ENCODE measurements at places on chromosomes 5 and 9. TPM values are rescaled to one million over a fixed set of nuclear protein-coding genes. Genes with fewer than 3 reads are reported as not detected.

GRCh38 chr5:167207081-167207480 lies 1084.4 kb upstream of the WWC1 start:
- DNase-seq, result peak; percentile 69

DNA sequence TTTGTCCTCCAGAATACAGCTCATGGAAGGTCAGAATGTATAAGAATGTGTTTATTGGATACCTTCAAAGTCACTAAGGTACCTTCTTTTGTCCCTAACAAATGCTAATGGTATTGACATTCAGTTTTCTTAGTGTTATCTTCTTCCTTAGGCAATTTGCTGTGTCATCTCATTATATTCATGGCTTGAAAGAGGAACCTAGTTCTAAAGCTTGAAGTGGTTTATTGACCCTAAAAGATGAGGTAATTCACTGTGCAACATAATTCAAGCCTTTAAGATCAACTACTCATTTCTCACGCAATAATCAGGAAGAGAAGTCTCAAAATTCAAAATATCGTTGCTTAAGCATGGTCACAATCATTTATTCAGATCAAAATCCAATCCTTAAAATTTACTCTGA lies 342.7 kb upstream of the RIOK2 start:
- DNase-seq, result no peak

- no peak for DNase-seq
These were observed 82.4 kb downstream of the MARCHF3 start for GRCh38 chr5:126948011-126948355.

IFNE gene
- not detected for total RNA-seq

DNA sequence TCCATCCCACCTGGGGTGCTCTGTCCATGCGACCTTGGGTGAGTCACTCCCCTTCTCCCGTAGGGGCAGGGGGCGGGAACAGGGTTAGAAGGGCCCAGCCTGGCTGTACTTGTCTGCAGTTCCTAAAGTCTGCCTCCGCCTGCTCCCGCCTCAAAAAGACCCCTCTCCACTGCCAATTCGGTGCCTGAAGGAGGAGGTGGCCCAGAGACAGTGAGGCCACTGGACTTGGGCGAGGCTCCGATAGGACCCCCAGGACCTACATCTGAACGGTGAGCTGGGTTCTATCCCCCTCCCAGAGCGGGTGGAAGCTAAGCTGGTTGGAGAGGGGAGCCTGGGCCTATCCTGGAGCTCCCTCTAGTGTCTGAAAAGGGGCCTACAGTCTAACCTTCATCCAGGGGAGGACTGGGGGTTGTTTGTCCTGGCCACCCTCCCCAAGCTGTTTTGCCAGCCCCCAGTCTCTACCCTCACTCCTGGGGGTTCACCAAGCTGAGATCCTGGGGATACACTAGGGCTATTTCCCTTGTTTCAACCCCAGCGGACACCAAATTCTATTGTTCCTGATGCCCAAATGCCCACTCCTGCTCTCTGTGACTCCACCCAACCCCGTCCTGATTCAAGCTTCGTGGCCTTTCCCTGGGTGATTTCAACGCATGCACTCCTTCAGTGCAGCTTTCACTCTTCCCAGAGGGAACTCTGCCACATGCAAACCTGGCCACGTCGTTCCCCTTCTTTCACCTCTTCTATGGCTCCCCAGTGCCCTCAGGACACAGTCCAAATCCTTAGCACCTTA lies 6.1 kb upstream of the CRB2 start:
- no peak for DNase-seq

ADAMTS16 gene
- not detected for total RNA-seq

GRCh38 chr5:112407666-112408065 lies 11.4 kb downstream of the EPB41L4A start:
- DNase-seq, result no peak

- no peak for DNase-seq
These were observed 108.6 kb upstream of the ERCC6L2 start for GRCh38 chr9:95766906-95767305.

- DNase-seq, result no peak
These were observed 2.6 kb upstream of the CCL27 start for GRCh38 chr9:34665067-34665380.

PRSS3 gene
- total RNA-seq, result not detected

GRCh38 chr5:115939059-115939458 lies 23.2 kb upstream of the LVRN start:
- no peak for DNase-seq

TLR4 gene
- 14.9 TPM for total RNA-seq

DNA sequence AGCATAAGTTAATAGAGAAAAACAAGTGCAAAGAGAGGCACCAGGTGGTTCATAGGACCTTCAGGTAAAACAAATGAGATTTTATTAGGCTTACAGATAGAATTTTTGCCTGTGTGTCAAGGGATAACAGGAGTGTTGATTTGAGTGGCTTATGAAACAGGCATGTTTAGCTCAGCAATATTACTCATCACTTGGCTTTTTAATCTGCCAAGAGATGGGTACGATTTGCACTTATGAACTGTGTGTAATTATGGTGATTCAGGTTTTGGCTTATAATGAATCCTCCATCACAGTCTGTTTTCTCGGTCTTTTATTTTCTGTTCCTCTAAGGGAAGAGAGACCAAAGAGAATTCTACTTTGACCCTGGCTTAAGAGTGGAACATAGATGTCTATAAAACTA lies 199.3 kb downstream of the DMRTA1 start:
- DNase-seq, result no peak

PCDH12 gene
- total RNA-seq, result 6.2 TPM

DNA sequence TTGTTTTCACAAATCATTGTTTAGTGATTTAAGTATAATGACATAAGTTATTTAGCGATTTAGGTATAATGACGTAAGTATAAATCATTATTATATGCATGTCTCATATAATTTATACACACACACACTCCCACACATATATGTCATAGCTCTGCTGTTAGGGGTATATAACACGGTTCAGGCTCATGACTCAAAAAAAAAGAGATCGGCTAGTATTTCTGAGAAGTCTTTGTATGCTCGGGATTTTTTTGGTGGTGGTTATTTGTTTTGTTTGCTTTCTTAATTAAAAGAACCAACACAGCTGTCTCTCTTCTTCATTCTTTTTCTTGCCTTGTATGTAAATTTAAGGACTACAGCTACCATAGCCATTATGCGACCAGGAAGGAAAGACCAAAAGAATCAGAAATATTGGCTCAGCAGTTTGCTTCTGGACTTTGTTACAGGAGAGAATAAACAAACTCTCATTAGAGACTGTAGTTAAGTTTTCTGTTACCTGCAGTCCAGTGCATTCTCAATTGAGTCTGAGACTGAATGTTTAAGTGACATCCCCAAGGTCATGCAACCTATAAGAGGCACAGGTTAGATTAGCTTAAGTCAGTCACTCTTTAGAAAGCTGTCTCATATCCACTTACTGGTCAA lies 83.2 kb upstream of the NREP start:
- DNase-seq, result no peak

DNA sequence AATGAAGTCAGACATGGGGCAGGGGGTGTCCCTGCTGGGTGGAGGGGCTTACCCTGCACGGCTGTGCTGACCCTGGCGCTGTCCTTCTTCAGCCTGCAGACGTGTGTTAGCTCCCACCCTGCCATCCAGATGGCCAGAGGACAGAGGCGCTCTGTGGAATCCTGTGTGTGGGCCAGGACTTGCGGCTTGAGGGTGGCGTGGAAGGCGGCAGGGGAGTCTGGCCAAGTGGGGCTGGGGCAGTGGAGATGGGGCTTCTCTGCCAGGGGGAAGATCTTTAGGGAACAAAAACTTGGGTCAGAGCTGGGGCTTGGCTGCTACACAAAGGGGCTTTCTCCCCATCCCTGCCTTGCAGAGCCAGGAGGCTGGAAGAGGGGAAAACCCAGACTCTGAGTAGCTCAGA lies 46.5 kb upstream of the SYNPO start:
- no peak for DNase-seq

CSF1R gene
- 42.5 TPM for total RNA-seq

DNA sequence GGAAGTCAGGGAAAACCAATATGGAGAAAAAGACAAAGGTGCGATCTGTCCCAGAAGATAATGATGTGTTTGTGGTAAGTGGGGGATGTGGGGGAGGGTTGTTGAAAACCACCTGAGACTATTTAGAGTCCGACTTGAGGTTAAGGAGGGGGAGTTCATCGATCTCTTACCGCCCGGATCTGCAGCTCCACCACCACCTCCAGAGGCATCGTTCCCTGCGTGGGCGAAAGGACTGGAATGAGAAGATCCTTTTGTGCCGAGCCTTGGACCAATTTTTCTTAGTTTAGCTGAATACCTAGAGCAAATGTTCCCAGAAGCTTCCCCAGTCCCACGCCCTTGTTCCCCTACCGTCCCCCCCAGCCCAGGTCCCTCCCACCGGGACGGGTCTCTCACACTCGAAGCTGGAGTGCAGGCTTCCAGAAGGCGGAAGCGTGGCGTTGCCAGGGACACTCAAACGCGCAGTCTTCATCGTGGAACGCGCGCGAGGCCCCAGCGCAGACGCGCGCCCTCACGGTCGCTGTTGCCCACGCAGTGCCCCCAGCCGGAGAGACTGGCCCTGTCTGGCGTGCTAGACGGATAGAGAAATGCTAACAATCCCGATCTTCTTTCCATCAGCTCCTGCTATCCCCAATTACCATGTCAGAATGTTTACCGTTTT lies at the start of gene SPATA6L:
Gene SPATA6L (minus strand): TSS at position 439 of the 658 bp plus-strand sequence. CDS start 230 bp downstream, at position 209.
- peak; percentile 88 for DNase-seq

GRCh38 chr5:154568589-154568988 lies 90.6 kb upstream of the HAND1 start:
- no peak for DNase-seq

- DNase-seq, result no peak
These were observed 24.7 kb upstream of the NUDT12 start for GRCh38 chr5:103587185-103587748.

- DNase-seq, result no peak
These were observed 761 bp downstream of the REEP2 start for GRCh38 chr5:138439477-138440158.

PCSK5 gene
- total RNA-seq, result 8.1 TPM

GFI1B gene
- total RNA-seq, result 0.28 TPM

PCDHGA3 gene
- 3.7 TPM for total RNA-seq

- DNase-seq, result no peak
These were observed 15.3 kb downstream of the PROP1 start for GRCh38 chr5:177980743-177981151.

DNA sequence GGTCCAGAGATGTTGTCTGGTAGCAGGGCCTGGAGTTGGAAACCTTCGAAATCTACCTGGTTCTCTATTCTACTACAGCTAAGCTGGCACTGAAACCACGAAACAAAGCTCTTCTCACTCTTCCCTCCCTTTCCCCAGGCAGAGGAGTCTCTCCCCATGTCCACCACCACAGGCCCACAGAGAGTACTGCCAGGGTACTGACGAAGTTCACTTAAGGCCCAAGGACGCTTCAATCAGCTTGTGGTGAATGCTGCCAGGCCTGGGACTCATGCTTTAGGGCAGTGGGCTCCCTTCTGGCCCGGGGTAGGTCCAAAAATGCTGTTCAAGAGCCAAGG lies 17.3 kb upstream of the CCNB1 start:
- DNase-seq, result no peak

GRCh38 chr5:2906302-2907090 lies 155.0 kb upstream of the IRX2 start:
- no peak for DNase-seq

DNA sequence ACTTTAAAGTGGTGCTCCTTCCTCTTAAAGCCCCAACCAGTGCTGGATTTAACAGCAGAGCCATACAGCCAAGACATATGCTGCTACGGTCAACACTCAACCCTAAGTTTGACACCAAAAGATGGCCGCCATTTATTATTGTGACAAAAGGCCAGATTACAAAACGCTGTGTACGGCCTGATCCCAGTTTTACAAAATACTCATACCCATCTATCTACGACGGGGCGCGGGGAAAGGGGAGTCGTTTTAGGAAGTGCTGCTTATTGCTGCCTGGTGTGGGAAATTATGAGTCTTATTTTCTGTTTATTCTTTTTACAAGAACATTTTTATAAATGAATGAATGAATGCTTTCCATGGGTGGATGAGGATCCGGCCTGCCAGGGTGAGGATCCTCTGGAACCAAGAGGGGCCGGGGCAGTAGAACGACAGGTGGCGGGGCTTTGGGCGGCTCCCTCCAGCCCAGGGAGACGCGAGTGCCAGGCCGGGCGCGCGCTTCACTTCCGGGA lies 457 bp upstream of the IDNK start:
- no peak for DNase-seq

DNA sequence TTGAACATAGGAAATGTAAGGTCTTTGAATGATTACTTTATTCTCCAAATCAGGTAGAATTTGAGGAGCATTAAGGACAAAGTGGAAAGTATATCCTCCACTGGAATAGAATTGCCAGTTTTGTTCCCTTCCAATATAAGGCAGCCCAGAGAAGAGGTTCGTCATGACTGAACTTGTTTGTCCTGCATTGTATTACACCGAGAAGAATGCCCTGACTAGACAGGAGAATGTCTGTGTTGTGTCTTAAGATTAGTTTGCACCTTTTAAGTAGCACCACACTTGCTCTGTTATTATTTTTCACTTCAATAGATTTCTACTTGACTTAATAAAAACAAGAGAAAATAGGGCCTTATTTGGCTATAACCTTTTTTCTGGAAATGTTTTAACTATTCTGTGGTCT lies 586.2 kb upstream of the PTGER4 start:
- DNase-seq, result no peak

GRIN3A gene
- 0.36 TPM for total RNA-seq

- no peak for DNase-seq
These were observed 203.6 kb upstream of the MVB12B start for GRCh38 chr9:126122901-126123616.
